ENCODE measurements at places on chromosomes 13 and 19.

GRCh38 chr19:15125232-15126067 is 18.2 kb downstream of the SYDE1 start:
- peak; percentile 98 for DNase-seq

GRCh38 chr13:86765462-86765861 is 905.7 kb upstream of the SLITRK5 start:
- DNase-seq, result no peak

DNA sequence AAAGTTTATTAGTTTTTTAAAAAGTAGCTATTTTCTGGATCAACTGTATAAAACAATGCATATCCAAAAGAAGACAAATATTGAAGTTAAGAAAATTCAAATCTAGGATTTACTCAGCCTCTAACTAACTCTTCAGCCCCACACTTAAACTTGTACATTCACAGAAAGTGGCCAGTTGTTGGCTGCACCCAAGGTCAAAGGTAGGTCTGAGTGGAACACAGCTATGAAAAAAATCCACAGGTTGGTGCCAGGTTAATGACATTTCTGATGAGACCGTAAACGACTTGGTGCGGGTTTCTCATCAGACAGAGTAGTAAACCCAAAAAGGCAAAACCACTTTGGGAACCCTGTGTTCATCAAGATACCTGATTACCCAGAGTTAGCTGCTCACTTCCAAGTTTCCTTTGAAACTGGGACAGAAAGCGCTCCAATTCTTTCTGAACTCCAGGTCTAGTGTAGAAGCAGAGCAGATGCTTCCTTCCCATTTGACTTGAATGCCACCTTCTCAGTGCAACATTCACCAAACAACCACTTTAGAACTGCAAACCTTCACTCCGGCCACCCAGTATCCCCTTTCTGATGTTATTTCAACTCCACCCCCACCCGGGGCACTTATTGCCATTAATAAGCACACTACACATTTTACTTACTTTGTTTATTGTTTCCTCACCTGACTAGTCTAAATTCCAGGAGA is 208.3 kb upstream of the STARD13 start:
- DNase-seq, result no peak

DNA sequence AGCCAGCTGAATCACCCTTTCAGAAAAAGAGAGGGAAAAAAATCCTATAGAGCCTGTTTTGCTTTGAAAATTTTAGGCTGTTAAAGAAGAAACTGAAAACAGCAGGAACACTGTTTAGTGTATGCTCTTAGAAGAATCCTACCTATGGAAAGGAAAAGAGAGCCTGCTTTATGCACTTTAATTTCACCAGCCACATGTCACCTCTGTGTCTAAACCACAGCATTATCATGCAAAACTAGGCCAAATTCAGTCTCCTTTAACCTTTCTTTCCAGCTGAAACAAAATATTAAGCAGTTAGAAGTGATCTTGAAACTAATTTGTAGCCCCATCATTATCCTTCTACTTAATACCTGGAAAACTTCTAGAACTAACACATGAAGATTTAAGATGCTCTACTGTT is 97.2 kb upstream of the MAB21L1 start:
- DNase-seq, result no peak

DNA sequence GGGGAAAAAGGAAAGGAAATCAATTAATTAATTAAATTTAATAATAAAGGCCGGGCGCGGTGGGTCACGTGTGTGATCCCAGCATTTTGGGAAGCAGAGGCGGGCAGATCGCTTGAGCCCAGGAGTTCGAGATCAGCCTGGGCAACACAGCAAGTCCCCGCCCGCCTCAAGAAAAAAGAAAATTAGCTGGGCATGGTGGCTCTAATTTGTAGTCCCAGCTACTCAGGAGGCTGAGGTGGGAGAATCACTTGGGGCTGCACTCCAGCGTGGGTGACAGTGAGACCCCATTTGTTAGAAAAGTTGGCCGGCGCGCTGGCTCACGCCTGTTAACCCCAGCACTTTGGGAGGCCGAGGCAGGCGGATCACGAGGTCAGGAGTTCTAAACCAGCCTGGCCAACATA is 733 bp upstream of the CD320 start:
- no peak for DNase-seq

Data from kidney tubule cell (primary cell).